CMK (cell line): ENCODE measurements at places on chromosomes 13 and 19.

DNA sequence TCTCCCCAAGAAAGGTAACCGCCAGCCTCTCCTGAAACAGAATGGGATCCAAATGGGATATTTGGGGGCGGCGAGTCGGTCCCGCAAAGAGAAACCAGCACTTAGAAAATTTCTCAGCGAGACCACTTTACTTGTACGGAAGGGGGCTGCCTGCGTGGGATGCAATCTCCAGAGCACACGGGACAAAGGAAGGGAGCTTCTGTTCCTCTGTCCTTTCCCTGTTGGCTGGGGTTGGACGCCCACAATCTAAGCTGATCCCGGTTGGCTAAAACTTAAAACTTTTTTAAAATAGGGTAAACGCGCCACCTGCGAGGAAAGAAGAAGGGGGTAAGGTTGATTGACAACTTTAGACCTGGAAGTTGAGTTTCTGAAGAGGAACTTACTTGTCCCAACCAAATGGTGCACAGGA, 826 bp upstream of the BSG start:
- DNase-seq, result peak; percentile 70

DNA sequence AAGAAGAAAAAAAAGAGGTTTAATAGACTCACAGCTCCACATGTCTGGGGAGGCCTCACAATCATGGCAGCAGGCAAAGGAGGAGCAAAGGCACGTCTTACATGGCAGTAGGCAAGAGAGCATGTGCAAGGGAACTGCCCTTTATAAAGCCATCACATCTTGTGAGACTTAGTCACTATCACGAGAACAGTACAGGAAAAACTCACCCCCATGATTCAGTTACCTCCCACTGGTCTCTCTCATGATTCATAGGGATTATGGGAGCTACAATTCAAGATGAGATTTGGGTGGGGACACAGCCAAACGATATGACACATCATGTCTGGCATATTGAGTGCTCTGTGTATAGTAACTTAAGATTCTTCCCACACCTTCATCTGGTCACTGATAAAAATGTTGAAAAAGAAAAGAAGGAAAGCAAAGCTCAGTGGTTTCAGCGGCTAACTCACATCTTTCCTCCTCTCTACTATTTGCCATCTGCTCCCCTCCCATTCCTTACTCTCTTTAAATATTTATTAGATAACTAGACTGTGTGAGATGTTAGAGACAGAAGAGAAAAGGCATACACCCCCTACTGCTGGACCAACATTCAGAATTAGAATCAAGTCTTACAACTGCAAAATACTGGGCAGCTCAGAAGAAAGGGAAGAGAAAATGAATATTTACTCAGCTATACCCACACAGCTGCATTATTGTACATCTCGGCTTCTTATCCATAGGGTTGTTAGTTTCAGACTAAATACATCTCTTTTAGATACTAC, 60.1 kb upstream of the AKAP11 start:
- no peak for DNase-seq

- DNase-seq, result no peak
Observed at GRCh38 chr13:102838982-102839381, 6.8 kb upstream of the ERCC5 start.

DNA sequence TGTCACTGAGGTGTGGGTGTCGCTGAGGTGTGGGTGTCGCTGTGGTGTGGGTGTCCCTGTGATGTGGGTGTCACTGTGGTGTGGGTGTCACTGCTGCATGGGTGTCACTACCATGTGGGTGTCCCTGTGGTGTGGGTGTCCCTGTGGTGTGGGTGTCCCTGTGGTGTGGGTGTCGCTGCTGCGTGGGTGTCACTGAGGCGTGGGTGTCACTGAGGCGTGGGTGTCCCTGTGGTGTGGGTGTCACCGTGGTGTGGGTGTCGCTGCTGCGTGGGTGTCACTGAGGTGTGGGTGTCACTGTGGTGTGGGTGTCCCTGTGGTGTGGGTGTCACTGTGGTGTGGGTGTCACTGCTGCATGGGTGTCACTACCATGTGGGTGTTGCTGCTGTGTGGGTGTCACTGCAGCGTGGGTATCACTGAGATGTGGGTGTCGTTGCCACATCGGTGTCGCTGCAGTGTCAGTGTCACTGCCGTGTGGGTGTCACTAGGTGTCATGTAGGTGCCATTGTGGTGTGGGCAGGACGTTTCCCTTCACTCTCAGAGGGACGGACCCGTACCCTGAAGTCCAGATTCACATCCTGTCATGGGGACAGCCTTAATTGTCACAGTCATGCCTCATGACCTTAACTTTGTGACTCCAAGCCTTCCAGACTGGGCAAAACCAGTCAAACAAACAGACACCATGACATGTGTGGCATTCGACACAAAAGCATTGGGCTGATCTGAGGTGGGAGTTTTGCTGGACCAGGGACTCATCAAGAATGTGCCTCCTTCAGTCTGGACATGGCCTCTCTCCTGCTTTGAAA, 12.7 kb upstream of the GAS6 start:
- no peak for DNase-seq

DNA sequence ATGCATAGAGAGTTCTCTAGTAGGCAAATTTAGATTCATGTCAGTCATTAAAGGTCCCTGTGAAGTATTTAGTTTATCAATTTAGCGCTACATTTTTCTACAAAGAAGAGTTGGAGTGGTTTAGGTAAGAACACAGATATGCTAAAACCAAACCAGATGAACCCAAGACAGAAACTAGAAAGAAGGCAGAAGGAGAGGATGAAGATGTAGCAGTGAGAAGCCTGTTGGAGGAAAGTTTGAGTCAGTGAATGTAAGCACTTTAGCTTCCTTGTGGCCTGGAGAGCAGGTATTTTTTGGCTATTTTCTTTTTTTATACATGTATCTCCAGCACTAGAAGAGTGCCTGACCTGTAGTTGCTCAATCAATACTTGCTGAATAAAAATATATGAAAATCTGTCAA, 223.7 kb downstream of the KCNRG start:
- no peak for DNase-seq

DNA sequence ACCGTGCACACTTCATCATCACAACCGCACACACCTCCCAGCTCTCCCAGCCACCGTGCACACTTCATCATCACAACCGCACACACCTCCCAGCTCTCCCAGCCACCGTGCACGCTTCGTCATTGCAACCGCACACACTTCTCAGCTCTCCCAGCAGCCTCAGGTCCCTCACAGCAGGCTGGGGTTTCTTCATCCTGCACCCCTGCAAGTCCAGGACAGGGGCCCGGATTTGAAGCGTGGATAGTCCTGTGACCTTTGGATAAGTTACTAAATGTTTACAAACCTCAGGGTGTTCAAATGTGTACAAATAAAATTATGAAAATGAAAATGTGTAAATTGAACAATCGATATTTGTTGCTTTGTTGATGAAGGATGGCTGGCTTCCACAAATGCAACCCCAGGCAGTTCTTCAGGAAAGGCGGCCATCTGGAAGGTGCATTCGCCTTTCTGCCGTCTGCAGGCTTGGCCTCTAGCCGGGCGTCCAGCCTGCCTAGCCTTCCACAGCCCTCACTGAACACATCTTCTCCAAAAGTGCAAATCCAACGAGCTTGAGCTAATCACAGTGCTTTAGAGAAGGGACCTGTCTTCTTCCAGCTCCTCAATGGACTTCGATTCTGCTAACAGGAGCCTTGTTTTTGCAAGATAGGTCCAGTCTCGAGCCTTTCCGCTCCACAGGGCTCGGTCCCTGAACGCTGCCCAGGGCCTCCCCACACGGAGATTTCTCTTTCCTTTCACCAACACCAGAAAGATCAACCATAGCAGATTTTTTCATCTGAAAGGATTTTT, 74.2 kb downstream of the SPACA7 start:
- DNase-seq, result no peak

DNA sequence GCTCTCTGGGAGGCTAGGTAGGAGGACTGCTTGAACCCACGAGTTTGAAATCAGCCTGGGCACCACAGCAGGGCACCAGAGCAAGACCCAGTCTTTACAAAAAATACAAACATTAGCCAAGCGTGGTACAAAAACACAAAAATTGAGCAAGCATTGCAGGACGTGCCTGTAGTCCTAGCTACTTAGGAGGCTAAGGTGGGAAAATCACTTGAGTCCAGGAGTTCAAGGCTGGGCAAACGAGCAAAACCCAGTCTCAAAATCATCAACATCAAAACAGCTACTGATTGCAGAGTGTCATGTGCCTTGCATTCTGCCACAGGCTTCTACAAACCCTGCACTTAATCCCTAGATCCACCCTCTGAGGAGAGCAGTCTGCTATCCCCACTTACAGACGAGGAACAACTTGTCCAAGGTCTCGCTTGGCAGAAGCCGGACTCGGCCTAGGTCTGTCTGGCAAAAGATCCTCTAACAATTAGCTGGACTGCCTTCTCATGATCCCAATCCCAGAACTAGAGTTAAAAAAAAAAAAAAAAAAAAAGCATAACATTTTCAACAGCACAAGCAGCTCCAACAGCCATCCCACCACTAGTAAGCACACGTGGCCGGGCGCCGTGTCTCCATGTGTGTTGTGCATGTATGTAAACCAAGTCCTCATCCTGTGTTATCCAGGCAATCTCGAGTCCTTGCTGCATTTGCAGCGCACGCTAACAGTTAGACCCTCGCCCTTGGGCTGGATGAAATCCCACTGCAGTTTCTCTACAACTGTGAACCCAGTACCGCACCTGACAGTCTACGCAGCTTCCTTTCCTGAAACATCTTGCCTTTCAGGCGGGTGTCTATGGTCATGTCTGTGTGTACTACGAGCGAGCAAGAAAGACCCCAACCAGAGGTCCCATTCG, 2.0 kb downstream of the PPP6R1 start:
- no peak for DNase-seq
